Activated effector memory CD4-positive, alpha-beta T cell treated with Interleukin-2 at 50 U/mL for 16 hours (primary cell): ENCODE measurements at places on chromosomes 12 and 14.

DNA sequence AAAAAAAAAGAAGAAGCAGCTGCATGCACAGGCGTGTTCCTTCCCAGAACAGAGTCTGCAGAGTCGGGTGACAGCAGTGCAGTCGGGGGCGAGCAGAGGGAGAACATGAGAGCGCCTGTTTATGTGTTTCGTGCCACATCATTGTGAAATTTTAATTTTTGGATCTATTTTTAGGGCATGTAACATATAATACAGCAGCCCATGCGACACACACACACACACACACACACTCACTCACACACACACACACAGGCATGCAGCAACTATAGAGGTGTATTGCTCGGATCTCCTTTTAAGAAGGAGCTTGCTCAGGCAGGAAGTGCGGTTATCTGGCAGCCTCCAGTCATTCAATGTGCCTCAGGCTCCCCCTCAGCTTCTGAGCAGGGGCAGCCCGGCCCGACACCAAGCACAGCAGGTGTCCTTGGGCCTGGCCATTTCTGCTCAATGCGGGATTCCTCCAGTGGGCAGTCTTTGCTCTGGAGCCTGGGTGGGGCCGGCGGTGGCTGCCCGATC lies 71.8 kb downstream of the ZNF664 start:
- no peak for DNase-seq

- DNase-seq: no peak
These were observed 277.2 kb downstream of the NEDD1 start for GRCh38 chr12:97184127-97184773.

GRCh38 chr14:34359420-34360117 lies 102.5 kb downstream of the SPTSSA start:
- no peak for DNase-seq

- no peak for DNase-seq
These were observed at the start of gene PTPN21 for GRCh38 chr14:88554457-88555286. Gene PTPN21, minus strand, starts transcription at chr14:88555007. Its CDS starts 4,590 bp downstream, at chr14:88550417.

DNA sequence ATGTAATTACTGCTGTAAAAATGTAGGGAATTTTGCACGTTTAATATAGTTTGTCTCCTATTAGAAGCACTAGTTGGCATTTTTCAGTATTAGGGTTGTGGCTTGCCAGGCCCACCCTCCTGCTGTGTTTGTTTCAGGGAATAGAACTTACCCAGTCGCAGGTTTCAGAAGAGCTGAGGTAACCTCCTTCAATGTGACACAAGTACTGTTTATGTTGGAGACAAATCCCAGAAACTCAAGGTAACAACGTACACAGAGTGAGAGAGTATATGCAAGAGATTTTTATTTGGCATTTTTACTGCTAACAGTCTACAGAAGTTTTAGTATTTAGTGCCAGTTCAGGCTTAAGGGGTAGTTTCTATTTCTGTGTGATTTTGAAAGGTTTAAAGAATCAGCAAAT lies 284.3 kb downstream of the RAD51B start:
- DNase-seq: no peak

DNA sequence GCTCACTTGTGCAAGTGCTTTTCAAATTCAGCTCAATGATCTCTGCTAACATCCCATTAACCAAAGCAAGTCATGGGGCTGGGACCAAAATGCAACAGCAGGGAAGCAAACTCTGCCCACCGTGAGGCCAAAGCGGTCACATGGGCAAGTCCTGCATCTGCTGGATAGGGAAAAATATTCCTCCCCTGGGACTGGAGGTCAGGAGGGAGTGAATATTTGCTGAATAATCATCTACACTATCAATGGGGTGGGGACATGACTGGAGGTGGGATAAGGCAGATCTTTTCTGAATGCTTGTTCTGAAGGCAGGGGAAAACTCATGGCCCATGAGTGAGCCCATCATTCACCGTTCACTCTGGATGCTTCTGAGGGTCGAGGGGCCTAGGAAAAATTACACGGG lies 45.1 kb upstream of the VRK1 start:
- no peak for DNase-seq

GRCh38 chr12:98232753-98233390 lies 282.5 kb upstream of the TMPO start:
- DNase-seq: no peak

DNA sequence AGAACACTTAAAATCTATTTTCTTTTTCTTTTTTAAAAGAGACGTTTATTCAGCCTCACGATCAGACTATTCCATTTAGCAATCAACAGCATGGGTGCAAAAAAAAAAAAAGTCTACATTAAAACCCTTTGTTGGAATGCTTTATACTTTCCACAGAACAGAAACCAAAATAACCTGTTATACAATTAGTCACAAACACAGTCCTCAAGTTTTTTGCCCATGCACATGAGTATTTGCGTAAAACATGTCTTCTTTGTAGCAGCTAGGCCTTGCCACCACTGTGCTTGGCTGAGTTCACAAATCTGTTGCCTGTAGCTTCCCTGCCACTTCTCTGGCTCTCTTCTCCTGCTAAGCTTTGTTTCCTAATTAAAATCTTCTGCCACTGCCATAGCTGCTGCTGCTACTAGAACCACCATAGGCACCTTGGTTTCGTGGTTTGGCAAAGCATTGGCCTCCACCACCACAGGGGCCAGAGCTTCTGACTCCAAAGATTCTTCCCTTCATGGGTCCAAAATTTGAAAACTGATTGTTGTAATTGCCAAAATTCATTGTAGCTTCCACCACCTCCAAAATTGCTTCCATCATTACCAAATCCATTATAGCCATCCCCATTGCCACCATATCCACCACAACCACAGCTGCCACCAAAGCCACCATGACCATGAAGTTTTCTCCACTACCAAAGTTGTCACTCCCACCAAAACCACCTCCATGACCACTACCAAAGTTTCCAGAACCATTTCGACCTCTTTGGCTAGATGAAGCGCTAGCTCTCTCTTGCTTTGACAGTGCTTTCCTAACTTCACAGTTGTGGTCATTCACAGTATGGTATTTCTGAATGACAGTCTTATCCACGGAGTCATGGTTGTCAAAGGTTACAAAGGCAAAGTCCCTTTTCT lies 38.1 kb downstream of the KLRG1 start:
- DNase-seq: no peak

DNA sequence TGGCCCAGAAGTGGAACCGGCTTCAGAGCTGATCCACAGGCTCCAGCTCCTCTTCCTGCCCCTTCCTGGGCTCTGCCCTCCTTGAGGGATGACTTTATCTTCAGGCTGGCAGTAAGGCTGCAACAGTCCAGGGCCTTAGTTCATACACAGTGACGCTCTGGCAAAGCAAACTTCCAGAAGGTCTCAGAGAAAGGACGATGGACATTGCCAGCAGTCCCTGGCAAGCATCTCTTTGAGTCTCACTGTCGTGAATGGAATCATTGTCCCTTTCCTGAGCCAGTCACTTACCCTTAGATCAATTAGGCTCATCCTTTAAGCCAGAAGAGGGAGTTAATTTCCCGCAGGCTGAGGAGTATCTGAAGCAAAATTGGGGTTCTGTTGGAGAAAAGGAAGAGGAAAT lies 8.6 kb downstream of the AK7 start:
- DNase-seq: no peak

DNA sequence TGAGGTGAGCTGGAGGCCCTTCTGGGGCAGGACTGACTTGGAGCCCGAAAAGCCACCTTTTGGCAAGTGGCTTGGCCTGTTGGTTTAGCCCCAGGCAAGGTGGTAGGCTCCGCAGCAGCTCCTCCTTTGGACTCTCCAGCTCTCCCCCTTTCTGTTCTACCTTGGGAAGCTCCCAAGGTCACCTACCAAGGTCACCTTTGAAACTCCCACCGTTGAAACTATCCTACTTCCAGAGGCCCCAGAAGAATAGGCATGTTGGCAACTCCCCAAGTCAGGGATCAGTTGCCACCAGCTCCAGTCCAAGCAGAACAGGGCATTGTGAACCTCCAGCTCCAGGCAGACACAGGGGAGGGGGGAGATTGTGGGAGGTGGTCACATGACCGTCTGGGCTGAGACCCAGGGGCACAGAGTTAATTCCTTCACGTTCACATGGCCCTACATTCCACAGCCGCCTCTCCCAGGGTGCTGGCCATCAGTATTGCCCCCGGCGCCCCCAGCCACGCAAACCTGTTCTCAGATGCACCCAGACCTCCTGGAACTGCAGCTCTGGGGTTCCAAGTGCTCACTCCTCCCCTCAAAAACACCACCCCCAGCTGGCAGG lies 14.4 kb downstream of the IRF2BPL start:
- no peak for DNase-seq

DNA sequence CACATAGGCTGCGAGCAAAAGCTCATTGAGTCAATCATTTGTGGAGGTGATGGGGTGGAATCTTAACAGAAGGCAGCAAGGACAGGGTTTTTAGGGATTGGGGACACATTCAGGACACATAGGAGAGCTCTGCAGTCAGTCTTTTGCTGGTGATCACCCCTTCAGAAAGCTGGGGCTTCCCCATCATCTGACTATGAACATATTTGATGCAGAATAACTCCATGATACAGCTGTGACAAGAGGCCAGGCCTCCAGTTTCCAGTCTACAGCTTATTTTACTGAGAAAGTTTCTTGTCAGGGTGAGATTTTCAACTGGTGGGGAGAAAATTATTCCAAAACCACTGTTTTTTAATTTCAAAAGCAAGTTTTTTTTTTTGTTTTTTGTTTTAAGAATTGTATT lies 134.2 kb downstream of the TMEM30B start:
- no peak for DNase-seq

- DNase-seq: no peak
These were observed 1.0 kb downstream of the MPHOSPH9 start for GRCh38 chr12:123231931-123232330.

DNA sequence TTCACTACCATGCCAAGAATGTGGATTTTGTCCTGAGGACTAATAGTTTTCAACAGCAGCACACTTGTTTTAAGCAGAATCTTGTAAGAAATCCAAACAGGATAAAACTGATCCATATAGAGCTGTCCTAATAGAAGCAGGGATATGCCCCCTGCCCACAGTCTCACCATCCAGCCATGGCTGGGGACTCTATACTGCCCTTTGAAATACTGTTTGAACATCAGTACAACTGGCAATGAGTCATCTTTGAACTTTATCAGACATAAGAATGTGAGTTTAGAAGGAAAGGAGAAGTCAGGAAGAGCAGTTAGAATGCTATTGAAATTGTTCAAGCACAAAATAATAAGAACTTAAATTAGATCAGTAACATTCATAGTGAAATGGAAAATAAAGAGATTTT lies 3.8 kb upstream of the C12orf42 start:
- no peak for DNase-seq

GRCh38 chr12:120764816-120765215 lies 39.2 kb downstream of the ACADS start:
- no peak for DNase-seq

- DNase-seq: no peak
These were observed 1205.3 kb downstream of the GALC start for GRCh38 chr14:86787717-86788116.

GRCh38 chr12:111287125-111287900 lies 81.6 kb downstream of the PHETA1 start:
- DNase-seq: no peak

DNA sequence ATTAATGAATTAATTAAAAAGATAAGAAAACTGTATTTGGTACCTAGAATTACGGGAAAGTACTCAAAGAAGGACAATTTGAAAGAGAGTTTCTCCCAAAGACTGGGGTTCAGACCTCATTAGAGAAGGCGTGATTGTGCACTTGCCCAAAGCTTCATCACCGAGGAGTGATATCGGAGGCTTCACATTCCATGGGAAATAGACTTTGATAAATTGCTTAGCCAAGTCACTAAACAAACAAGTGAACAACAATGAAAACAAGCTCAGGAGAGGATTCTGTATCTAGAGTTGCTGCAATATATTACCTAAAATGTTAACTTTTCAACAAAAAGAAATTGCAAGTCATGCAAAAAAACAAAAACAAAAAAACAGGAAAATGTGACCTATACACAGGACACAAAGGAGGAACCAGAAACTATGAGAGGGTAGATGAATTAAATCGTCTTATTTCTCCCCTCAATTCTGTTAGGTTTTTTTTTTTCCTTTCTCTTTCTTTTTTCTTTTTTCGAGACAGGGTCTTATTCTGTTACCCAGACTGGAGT lies 3.4 kb downstream of the SPATA7 start:
- DNase-seq: no peak

DNA sequence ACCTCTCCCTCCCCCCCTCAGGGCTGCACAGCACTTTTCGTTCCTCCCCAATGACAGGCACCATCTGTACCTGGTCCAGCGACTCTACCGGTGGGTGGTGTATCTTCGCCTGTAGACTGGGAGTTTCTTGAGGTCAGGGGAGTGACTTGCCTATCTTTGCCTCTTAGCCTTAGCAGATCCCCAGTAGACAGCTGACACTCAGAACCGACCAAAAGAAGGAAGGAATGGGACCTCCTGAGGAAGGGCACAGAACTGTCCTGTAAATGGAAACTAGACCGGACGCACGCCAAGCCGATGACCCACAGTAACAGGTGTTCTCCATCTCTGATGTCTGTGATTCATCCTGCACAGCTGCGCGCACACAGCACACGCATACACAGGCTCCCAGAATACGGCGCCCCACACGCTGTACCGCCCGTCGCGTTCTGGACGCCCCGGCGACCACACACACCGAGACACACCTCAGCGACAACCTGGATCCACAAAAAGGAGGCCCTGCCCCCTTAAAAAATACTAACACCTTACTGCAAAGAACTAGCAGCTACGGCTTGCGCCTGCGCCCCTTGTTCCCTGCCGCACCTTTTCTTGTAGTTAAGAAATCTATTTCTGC lies 673 bp upstream of the TTC9 start:
- peak; percentile 40 for DNase-seq

GRCh38 chr12:63064080-63064479 lies 86.9 kb downstream of the AVPR1A start:
- DNase-seq: no peak

DNA sequence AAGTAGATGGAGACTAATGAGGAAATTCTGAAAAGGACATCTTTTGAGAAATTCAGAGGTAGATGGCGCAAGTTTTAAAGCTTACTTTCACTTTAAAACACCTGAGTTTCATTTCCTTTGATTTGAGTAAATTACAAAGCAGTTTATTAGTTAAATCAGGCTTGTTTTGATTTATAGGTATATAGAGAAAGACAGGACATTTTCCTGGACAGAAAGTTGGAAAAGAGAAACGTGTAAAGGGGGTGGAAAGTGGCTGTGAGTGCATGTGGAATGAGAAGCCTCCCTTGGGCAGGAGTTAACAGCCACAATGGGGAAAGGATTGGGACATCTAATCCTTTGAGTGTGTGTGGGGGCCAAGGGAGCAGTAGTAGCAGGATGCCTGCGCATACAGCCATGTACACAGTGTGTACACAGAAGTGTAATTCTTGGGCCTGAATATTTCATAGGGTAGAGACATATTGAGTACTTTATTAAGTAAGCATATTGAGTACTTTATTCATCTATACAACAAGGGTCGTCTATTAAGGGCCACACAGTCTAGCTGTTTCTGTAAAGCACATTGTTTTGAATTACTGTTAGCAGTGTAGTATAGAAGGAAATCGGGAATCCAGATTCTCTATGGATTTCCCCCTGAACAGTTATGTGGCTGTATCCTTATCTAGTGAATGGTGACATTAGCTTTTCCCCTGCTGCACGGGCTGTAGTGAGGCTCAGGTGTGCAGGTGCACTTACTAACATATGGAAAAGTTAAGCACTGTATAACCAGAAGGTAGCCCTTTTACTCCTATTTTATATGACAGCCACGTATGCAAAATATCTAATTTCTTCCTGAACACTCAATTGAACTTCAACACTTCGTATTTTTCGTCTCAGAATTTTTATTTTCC lies 19.1 kb downstream of the MARK3 start:
- no peak for DNase-seq

GRCh38 chr14:61927520-61927919 lies 165.3 kb downstream of the SNAPC1 start:
- DNase-seq: no peak

GRCh38 chr12:45168976-45169375 lies 46.9 kb upstream of the ANO6 start:
- no peak for DNase-seq

GRCh38 chr12:53601296-53601847 lies 24.8 kb downstream of the ATF7 start:
- DNase-seq: no peak
